T-helper 22 cell (primary cell): ENCODE measurements at places on chromosomes 2 and 18.

GRCh38 chr2:68800027-68800401 lies 65.4 kb downstream of the ARHGAP25 start:
- DNase-seq, result no peak

DNA sequence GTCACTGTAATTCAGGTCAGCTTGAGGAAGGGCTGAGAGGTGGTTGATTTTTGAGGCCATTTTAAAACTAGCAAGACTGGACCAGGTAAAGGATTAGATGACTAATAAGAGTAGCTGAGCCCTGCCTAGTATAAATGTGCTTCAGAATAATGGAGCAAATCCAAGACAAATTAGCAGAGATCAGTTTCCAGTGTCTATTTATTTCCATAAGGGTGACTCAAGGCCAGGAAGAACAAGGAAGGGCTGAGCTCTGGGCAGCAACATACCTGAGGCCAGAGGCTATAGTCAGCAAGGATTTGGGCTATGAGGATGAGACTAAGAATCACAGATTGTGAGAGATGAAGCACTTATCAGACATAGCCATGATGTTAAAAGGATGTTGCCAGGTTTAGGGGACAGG lies 339.0 kb upstream of the LRRTM1 start:
- no peak for DNase-seq

GRCh38 chr2:144510294-144510991 lies 9.5 kb downstream of the ZEB2 start:
- no peak for DNase-seq

GRCh38 chr2:24272907-24273306 lies 87.4 kb downstream of the ITSN2 start:
- no peak for DNase-seq

DNA sequence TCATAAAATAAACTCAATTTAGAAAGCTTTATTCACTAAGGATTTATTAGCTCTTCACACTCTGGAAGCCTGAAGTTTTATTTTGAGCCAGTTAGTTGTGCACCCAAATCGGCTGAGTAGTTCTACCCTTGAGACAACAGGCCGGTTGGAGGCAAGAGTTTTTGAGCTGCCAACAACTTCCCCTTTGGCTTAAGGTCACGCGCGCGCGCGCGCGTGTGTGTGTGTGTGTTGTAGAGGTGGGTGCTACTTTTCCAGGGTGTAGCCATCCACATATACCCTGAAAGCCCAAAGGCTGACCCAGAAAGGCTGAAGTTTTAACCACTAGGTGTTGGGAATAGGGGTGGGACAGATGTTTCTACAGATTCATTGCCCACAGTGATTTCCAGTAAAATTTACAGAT lies 150.2 kb upstream of the LHCGR start:
- no peak for DNase-seq

GRCh38 chr18:56505971-56506370 lies 132.4 kb downstream of the TXNL1 start:
- no peak for DNase-seq

GRCh38 chr2:54285451-54285850 lies 29.4 kb upstream of the TSPYL6 start:
- DNase-seq, result no peak

- DNase-seq, result no peak
Observed at GRCh38 chr2:108220191-108220590, 19.6 kb upstream of the SULT1C3 start.

DNA sequence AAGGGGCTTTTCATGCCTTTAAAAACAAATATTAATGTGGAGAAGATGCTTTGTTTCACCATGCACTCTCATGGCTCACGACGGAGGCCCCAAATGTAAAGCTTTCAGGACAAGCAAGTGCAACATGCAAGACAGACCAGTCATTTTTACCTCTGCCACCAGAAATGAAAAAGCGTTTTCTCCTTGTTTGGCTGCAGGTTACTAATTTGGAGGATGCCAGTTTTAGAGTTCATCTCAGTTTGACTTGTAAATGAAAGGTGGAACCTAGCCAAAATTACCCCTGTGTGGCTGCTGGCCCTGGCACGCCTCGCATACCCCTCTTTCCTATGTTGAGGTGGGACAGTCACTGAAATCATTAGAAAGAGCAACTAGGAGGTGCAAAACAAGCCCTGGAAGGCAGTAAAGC lies 138.6 kb downstream of the BCL2 start:
- no peak for DNase-seq

GRCh38 chr2:187962538-187962937 lies 329.1 kb upstream of the GULP1 start:
- no peak for DNase-seq

DNA sequence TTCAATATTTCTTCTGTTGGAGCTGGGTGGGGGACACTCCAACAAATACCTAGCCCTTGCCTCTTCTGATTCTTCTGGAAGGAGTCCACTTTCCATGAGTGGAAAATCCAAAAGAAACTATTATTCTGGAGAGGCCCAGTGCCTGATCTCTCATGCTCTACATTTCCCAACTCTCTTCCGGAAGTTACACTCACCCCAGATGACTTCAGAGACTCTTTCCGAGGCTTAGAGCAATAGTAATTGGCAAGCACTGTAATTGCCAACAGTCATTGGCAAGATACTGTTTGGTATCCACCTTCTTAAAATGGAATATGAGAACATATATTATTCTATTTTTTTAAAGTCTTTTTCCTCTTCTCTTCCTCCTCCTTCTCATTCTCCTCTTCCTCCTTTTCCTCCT lies 60.5 kb upstream of the CYRIA start:
- DNase-seq, result no peak

DNA sequence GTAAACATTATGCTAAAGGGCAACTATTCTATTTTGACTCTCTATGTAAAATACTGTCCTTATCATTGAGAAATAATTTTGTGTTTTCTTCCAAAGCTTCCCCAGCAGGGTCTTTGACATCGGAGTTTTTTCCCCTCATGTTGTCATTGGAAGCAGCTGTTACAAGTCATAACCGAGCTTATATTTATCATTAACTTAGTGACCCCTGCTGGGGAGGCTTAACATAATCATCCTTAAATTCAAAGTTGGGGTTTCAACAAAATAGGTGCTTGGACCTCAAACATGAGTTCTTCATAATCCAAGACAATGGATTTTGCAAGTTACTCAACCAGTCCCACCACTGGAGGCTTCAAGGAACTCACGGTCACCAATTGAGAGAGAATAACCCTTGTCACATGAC lies 330.9 kb downstream of the DCC start:
- DNase-seq, result no peak
